ENCODE measurements at places on chromosomes 11 and 22.
A peak's percentile ranks its signal among the peaks of the same experiment; 100 is the strongest.

GRCh38 chr11:120722524-120722923 is 211.0 kb downstream of the GRIK4 start:
- peaks cover 29% of the 10 kb centered on the region for H3K27me3 ChIP-seq
- H3K4me3 ChIP-seq, result no peak overlapping the region
- no peak for ATAC-seq
- H3K27ac ChIP-seq, result no peak overlapping the region
- H3K4me1 ChIP-seq, result no peaks in the 10 kb centered on the region

DNA sequence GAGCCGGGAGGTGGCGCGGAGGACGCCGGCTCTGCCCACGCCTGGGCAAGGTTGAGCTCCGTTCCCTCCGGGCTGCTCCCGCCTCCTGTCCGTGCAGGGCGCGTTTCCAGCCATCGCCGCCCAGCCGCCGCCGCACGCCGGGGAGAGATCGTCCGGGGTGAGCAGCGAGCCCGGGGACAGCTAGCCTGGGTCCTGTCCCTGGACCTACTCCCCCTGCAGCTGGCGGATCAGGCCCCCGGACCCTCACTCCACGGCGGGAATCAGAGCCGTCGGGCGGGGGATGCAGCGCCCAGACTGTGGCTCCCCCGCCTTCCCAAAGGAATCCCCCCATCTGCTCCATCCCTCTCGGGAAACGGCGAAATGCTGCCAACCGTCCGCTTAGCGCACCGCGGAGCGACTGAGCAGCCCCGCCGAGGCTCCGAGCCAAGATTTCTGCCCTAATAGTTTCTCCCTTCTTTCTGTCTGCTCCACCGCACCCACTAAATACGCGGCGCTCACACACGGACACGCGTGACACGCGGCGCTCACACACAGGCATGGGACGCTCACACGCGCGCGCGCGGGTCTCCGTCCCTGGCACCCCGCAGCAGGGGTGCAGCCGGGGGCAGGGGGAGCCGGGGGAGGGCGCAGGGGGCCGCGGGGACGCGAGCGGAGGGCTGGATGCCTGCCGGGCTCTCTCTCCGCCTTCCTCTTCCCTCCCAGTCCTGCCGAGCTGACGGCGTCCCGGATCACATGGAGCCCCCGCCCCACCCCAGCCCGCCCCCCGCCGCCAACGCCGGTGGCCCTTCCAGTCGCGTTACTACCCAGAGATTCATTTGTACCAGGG is at the start of gene KCNJ5:
TSS of gene KCNJ5 (plus strand) at position 814 of the 826 bp plus-strand sequence. CDS start 19,918 bp downstream, outside the sequence.
- peak within 1 kb of the TSS; percentile 57 for H3K4me3 ChIP-seq
- H3K4me1 ChIP-seq, result no peaks in the 10 kb centered on the region
- no peak within 1 kb of the TSS for H3K27ac ChIP-seq
- peak; percentile 51 for ATAC-seq

DNA sequence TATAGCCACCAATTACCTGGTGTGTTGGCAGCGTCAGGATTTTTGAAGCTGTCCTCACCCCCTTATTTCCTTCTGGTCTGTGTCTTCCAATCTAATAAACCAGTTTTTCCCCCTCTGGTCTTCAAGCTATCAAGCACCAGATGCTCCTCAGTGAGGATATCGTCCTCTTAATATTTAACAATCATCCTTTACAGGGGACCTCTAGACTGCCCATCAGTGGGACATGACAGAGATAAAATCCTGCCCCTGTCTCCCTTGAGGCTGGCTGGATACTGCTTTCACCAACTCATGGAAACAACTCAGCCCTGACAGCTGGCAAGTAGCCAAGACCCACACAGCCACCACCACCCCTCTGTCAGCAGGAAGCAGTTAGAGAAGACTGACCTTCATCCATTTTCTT is 421.0 kb upstream of the API5 start:
- H3K4me3 ChIP-seq, result no peak overlapping the region
- ATAC-seq, result no peak
- H3K27me3 ChIP-seq, result no peaks in the 10 kb centered on the region
- no peak overlapping the region for H3K27ac ChIP-seq
- H3K36me3 ChIP-seq, result no peaks in the 10 kb centered on the region

- peaks cover 7% of the 10 kb centered on the region for H3K4me1 ChIP-seq
- no peaks in the 10 kb centered on the region for H3K36me3 ChIP-seq
- peak; percentile 87 for ATAC-seq
Measured at GRCh38 chr11:104609311-104610085, 288.8 kb downstream of the CASP12 start.

DNA sequence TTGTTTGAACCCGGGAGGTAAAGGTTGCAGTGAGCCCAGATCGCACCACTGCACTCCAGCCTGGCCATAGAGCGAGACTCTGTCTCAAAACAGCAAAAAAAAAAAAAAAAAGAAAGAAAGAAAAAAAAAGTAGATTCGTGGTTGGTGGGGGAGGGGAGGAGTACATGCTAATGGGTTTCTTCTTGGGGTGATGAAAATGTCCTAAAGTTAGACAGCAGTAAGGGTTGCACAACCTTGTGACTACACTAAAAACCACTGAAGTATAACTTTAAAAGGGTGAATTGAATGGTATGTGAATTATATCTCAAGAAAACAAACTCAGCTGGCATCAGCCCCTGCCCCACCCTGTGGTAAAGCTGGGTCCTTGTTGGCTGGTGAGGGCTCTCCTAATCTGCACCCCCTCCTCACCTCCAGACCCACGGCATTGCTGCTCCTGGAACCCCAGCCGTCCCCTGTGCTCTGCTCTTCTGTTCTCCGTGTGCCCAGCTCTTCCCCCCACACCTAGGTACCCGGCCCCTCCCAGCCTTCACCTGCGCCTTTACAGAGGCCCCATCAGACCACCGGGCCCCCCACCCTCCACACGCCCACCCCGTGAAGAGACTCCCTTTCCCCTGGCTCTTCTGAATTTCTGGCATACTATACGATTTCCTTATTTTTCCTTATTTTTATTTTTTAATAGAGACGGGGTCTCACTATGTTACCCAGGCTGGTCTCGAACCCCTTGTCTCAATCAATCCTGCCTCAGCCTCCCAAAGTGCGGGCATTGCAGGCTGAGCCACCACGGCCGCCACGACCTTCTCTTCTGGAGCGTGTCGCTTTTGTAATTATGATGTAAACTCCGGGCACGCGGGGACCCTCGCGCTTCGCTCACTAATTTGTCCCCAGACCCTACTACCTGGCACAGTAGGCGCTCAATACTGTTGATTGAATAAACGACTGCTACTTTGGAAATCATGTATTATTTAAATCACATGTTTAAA is 924 bp upstream of the FADD start:
- no peaks in the 10 kb centered on the region for H3K27me3 ChIP-seq
- H3K27ac ChIP-seq, result peak overlapping the region; percentile 89
- H3K4me1 ChIP-seq, result peaks cover 16% of the 10 kb centered on the region
- no peak for ATAC-seq
- peaks cover 35% of the 10 kb centered on the region for H3K36me3 ChIP-seq

DNA sequence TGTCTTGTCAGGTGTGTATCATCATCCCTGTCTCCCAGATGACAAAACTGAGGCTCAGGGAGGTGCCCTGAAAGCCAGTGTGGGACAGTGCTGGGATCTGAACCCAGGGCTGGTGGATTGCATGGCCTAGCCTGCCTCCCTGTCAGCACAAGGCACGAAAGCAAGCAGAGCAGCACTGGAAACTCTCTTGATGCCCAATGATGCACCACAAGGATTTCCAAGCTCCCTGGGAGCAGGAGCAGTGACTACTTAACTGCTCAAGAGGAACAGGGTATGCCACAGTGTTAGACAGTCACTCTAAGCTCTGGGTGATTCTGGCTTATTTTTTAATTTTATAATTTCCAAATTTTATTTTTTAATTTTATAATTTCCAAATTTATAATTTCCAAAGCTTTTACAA is 9.0 kb downstream of the ZC3H7B start:
- no peak for ATAC-seq
- peaks cover 11% of the 10 kb centered on the region for H3K36me3 ChIP-seq
- no peaks in the 10 kb centered on the region for H3K27me3 ChIP-seq
- H3K27ac ChIP-seq, result no peak overlapping the region
- H3K4me3 ChIP-seq, result no peak overlapping the region

- no peak for ATAC-seq
- no peaks in the 10 kb centered on the region for H3K4me1 ChIP-seq
- no peak overlapping the region for H3K27ac ChIP-seq
- H3K27me3 ChIP-seq, result no peaks in the 10 kb centered on the region
- no peaks in the 10 kb centered on the region for H3K36me3 ChIP-seq
- no peak overlapping the region for H3K4me3 ChIP-seq
Measured at GRCh38 chr11:24082241-24082640, 414.6 kb upstream of the LUZP2 start.

DNA sequence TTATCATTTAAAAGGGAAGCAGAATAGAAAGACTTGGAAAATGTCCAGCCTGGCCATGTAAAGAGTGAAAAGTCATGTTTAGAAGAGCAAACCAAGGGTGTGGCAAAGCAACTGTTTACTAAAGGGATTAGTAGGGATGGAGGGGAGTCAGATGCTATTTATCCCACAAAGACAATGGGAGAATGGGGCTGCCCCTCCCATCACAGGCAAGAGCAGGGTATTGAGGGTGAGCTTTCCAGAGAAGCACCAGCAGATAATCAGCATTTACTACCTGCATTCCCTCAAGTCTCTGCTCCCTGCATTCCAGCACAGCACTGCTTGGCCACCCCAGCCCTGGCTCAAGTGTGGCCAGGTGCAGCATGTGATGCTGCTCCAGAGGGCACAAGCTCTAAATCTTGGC is 18.5 kb upstream of the QSER1 start:
- ATAC-seq, result no peak
- H3K27ac ChIP-seq, result no peak overlapping the region
- H3K27me3 ChIP-seq, result peaks cover 13% of the 10 kb centered on the region
- H3K36me3 ChIP-seq, result no peaks in the 10 kb centered on the region
- no peak overlapping the region for H3K4me3 ChIP-seq
- H3K4me1 ChIP-seq, result no peaks in the 10 kb centered on the region

DNA sequence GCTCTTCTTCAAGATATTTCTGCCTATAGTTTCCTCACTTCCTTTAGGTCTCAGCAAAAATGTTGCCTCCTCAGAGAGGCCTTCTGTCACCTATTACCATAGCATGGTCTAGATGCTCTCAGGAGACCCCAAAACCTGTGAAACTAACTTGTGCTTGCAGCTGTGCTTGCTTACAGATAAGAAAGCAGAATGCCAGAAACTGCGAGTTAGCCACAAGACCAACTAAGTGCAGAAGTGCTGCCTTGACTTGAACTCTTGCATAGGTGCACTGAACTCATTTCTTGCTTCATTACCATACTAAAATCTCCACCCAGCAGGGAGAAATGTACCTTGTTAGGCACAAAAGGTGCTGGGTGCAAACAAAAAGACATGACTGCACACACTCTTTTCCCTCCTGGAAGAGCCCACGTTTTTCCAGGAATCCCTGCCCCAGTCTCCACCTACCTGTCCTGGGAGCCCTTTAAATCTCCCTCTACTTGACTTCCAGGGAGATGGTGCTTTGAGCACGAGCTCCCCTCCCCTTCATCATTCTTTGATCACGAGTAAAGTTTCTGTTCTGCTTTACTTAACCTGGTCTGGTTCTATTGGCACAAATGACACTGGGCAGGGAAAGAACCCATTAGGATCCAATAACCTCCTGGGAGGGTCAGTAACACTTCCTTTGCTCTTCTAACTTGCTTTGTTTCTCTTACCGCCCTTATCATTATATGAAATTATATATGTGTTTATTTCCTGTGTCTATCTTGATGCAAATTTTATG is 137.7 kb upstream of the DDI1 start:
- H3K27ac ChIP-seq, result no peak overlapping the region
- ATAC-seq, result no peak
- H3K4me1 ChIP-seq, result no peaks in the 10 kb centered on the region
- no peak overlapping the region for H3K4me3 ChIP-seq
- H3K36me3 ChIP-seq, result no peaks in the 10 kb centered on the region

GRCh38 chr11:34926101-34926830 is 9.8 kb downstream of the PDHX start:
- ATAC-seq, result no peak
- peak overlapping the region; percentile 12 for H3K27ac ChIP-seq
- H3K4me3 ChIP-seq, result no peak overlapping the region
- no peaks in the 10 kb centered on the region for H3K27me3 ChIP-seq
- peaks cover under 1% of the 10 kb centered on the region for H3K36me3 ChIP-seq

DNA sequence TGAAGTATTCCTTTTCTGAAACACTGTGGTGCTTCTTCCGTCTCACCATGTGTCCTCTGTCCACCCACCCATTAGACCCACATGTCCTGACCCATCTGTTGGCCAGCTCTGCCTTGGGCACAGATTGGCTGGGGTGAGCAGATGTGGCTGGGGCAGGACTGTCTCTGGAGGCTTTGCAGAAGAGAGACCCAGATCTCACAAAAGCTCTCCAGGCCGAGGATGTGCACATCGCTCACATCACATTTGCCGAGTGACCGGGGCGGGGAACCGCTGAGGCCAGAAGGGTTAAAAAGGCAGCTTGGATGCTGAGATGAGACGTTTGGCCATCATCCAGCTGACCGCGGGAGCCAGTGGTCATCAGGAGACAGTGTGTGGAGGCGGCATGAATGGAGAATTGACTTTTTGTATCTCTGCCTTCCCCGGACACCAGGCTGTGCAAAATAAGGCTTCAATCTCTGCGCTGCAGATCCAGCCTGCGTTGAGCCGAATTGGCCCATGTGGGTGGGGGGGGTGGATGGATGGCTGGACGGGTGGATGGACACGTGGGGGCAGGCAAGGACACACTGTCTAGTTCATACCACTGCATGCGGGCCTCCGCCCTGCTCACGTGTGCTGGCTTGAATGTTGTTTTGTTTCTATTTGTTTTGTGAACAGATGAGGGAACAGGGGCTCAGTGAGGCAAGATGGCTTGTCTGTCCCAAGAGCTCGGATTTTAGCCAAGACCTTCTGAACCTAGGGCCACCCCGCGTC is 6.1 kb downstream of the IFITM10 start:
- no peaks in the 10 kb centered on the region for H3K36me3 ChIP-seq
- no peak for ATAC-seq
- H3K4me3 ChIP-seq, result no peak overlapping the region
- no peak overlapping the region for H3K27ac ChIP-seq
- peaks cover 4% of the 10 kb centered on the region for H3K4me1 ChIP-seq

- H3K4me1 ChIP-seq, result no peaks in the 10 kb centered on the region
- no peak overlapping the region for H3K4me3 ChIP-seq
- peaks cover 11% of the 10 kb centered on the region for H3K27me3 ChIP-seq
- no peak overlapping the region for H3K27ac ChIP-seq
Measured at GRCh38 chr11:69512790-69513189, 31.3 kb downstream of the LINC01488 start.

DNA sequence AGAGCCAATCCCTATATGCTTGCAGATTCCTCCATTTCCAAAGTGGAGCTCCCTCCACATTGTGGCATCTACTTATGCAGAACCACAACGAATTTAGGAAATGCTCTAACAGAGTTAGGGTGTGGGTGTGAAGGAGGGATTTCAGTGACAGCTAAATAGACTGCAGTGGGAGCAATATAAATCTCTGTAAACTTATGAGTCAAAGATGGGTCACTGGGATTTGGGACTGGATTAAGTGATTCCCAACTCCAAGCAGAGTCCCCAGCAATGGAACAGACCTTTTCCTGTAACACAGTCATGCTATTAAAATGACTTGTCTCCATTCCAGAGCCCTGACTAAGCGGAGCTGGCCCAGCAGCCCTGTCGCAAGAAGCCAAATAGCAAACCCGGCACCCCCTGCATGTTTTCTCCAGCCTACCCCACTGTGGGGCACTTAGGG is 36.6 kb downstream of the RPL27A start:
- ATAC-seq, result no peak
- H3K27me3 ChIP-seq, result peaks cover 3% of the 10 kb centered on the region
- no peak overlapping the region for H3K27ac ChIP-seq
- no peak overlapping the region for H3K4me3 ChIP-seq

GRCh38 chr11:71368966-71369365 is 79.2 kb downstream of the DHCR7 start:
- no peaks in the 10 kb centered on the region for H3K36me3 ChIP-seq

GRCh38 chr22:45648301-45649117 is 23.1 kb upstream of the ATXN10 start:
- H3K4me3 ChIP-seq, result no peak overlapping the region
- peaks cover 23% of the 10 kb centered on the region for H3K27me3 ChIP-seq
- no peaks in the 10 kb centered on the region for H3K4me1 ChIP-seq
- no peak for ATAC-seq
- no peak overlapping the region for H3K27ac ChIP-seq
